ENCODE measurements at places on chromosomes 6 and 20.

GRCh38 chr6:77249560-77249959, 213.7 kb downstream of the HTR1B start:
- no peak for DNase-seq

DNA sequence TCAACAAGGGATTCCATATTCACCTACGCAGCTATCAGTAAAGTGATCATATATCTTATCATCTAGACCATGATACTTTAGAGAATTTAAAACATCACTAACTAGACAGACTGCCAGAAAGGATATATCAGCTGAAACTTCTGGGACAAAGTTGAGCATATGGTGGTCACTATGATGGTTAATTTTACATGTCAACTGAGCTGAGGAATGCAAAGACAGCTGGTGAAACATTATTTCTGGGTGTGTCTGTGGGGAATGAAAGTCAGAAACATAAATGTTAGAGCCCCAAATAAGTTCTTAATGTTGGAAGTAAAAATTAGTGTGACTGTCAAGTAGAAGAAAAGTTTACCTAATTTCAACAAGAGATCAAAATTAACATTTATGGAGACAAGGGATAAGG, 440.0 kb upstream of the IRAK1BP1 start:
- no peak for DNase-seq

DNA sequence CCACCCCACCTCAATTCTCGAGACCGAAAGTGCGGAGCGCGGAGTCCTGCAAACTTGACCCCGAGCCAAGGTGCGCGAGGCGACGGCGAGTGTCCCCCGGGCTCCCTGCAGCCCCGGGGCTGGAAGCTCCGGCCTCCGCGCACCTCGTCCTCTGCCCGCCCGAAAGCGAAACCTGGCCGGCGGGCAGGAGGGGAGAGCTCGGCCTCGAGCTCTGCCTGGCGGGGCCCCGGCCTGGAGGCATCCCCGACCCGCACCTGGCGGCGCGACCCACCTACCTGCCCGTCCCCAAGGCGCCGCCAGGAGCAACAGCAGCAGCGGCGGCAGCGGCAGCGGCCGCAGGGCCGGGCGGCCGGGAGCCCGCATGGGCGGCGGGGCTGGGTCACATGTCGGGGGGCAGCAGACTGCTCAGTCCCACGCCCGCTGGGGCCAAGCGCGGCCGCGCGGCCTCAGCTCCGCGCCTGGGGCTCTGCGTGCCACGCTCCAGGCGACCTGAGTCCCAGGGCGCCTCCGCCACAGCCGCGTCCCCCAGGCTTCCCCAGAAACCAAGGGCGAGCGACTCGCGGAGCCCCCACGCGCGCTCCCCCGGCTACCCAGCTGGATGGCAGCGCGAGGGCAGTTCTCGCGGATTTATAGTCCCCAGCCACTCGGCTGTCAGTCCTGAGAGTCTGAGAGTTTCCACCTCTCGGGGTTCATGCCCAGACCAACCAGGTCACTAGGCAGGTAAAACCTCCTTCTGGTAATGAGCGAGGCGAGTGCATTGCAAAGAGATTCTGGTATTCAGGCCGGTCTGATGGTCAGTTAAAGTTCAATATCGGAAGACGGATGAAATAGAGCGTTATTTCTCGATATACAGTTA, at the start of gene IL20RA:
IL20RA (minus strand) TSS at position 600 of the 856 bp plus-strand sequence; CDS start at position 363, 237 bp downstream.
- peak; percentile 46 for DNase-seq

DNA sequence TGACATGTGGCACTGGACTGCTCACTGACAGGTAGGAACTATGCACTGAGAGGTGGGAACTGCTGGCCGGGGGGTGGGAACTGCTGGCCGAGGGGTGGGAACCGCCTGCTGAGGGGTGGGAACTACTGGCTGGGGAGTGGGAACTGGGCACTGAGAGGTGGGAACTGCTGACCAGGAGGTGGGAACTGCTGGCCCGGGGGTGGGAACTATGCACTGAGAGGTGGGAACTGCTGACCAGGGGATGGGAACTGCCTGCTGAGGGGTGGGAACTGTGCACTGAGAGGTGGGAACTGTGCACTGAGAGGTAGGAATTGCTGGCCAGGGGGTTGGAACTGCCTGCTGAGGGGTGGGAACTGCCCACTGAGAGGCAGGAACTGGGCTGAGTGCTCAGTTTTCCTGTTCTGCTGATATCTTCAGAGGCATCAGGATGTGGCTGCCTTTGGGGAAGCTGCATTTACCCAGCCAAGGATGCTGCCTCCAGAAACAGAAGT, 90.2 kb downstream of the THBS2 start:
- DNase-seq = peak; percentile 43

DNA sequence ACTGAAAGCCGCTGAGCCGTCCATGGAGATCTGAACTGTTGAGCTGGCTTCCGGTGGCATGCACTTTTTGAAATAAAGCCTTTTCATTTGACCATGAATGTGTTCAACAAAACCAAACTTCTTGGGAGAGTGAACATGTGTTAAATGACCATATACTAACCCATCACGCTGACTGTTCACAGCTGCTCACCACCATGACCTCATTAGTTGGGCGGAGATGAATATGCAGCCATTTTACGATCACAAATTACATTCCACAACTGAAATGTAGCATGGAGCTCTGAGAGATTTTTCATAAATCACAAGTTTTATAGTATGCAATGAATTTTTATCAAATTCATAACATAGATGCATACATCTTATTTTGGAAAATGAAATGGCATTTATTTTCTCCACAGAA, 4.2 kb downstream of the RAMACL start:
- no peak for DNase-seq

- DNase-seq = no peak
These were observed 76.1 kb upstream of the ANKEF1 start for GRCh38 chr20:9958693-9959092.

- no peak for DNase-seq
These were observed 37.5 kb upstream of the NUP153 start for GRCh38 chr6:17744019-17744756.

DNA sequence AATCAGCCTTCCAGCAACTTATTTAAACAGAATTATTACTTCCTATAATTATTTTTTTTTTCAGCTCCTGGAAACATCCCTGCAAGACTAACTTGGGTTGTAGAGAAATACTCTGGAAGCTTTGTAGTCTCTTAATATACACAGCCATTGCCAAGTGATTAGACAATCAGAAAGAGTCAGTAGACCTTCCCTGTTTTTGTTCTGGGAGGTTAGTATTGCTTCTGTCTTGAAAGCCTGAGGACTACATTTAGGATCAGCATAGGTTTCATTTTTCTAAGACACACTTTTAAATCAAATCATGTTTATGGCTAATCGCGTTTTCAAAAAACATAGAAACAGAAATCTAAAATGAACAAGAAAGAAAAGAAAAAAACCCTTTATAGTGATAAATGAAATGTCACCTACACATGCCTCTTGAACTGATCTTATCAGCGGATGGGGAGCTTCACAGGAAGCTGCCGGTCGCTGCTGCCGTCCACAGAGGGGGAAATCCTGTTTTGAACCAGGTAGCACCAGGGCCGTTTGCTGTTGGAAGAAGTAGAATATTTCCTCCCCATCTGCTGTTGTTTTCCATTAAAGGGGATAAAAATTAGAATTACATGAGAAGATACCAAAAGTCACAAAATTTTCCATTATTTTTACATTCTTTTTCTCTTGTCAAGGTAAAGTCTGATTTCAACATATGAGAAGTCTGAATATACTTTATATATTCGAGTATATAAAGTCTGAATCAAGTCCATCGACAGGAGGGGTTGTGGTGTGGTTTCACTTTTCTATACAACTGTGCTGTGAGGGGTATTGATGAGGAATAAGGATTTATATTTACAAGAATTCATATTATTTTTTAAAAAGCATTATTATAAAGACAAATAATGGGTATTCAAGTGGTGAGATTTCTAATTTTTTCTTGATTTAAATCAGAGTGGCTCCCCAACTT, 94.6 kb downstream of the ARMC2 start:
- no peak for DNase-seq

DNA sequence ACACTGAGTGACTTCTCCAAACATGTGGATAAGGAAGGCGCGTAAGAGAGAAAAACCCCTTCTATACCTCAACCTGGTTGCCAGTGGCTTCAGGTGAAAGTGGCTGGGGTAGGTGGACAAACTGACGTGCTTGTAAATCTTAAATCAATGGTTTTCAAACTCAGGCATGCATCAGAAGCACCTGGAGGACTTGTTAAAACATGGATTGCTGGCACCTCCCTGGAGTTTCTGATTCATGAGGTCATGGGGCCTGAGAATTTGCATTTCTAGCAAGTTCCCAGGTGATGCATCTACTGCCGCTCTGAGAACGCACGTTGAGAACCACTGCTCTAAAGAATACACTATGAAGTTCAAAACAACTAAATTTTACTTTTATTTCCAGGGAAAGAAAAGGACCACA, 31.9 kb upstream of the TAB2 start:
- DNase-seq = no peak
